Right hindlimb (tissue), 1 donor: ENCODE measurements at places on chromosomes 1 and 21.

- DNase-seq: no peak
These were observed 250.5 kb upstream of the PKN2 start for GRCh38 chr1:88433556-88433955.

GRCh38 chr1:182699393-182700350 is 15.3 kb upstream of the RGS8 start:
- DNase-seq: peak; percentile 79

DNA sequence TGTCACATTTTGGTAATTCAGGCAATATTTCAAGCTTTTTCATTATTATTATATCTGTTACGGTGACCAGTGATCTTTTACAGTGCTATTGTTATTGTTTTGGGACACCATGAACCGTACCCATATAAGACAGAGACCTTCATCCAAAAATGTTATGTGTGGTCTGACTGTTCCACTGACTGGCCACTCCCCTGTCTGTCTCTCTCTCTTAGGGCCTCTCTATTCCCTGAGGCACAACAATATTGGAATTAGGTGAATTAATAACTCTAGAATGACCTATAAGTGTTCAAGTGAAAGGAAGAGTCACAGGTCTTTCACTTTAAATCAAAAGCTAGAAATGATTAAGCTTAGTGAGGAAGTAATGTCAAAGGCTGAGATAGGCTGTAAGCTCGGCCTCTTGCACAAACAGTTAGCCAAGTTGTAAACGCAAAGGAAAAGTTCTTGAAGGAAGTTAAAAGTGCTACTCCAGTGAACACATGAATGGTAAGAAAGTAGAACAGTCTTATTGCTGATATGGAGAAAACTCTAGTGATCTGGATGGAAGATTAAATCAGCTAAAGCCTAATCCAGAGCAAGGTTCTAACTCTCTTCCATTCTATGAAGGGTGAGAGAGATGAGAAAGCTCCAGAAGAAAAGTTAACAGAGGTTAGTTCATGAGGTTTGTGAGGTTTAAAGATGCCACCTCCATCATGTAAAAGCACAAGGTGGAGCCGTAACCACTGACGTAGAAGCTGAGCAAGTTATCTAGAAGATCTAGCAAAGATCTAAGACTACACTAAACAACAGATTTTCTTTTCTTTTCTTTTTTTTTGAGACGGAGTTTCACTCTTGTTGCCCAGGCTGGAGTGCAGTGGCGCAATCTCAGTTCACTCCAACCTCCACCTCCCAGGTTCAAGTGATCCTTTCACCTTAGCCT is 19.7 kb upstream of the DIPK1A start:
- no peak for DNase-seq

DNA sequence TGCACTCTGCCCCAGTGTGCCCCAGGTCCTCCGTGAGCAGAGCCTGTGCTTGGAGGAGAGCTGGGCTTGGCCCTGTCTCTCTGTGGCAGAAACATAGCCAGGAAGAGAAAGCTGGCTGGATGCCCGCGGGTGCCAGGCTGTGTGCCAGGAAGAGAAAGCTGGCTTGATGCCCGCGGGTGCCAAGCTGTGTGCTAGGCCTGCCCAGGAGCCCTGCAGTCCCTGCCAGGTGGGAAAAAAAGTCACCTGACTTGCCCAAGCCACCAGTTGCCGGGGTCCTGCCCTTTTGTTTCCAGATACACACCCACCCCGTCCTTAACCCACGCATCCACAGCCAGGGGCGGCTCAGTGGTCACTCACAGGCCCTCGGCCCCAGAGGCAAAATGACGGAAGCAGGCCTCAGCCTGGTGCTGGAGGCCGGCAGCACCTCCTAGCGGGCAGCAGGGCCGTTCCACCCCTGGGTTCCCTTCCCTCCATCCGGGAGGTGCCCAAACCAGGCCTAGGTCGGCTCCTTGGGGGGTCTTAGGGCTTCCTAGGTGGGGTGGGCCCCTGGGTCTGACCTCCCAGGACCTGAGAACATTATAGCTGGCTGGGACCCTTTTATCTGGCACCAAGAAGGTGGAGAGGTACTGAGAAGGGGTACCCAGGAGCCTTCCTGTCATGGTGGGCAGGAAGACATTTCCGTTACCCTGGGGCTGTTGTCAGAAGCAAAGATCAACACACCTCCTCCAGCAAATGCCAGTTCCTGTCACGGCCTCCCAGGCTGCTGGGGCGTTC is 9.1 kb downstream of the ITGB2 start:
- peak; percentile 53 for DNase-seq

DNA sequence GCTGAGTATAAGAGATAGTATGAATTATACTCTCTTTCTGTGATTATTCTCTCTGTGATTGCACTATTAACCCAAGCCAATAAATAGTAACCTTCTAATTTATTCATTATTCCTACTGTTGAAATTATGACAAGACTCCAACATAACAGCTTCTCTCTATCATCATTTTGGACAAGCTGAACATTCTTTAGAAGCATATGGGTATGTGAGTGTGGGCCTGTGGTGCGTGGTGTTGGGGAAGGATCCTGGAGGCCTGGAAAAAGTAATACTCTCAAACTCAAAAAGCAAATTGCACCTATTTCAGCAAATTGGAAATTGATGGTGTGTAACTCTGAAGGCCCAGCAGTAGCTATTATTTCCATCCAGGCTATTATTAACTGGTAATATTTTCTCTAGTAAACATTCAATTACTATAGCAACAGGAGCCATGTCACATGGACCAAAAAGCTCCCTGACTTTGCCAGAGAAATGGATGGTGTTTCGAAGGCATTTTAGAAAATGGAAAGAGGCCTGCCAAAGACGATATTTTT is 502.8 kb downstream of the LTN1 start:
- DNase-seq: no peak

DNA sequence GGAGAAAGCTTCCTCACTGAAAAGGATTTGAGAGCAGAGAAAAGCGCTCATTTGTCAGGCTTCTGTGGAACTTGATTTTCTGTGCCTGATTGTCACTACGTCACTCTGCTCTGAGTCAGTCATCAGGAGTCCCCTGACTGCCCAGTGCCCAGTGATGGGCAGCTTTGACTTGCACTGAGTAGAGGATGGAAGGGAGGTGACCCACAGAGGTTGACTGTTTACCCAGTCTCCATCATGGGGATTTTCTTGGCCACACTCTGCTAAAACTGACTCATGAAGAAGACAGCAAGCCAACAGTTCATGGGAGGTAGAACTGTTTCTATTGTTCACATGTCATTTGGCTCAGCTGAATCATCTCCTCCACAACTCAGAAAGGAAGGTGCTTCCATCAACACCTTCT is 82.1 kb upstream of the DUSP10 start:
- no peak for DNase-seq

- no peak for DNase-seq
These were observed 57.3 kb downstream of the SLC25A24 start for GRCh38 chr1:108142773-108143394.

GRCh38 chr1:57206038-57206437 is 217.8 kb downstream of the DAB1 start:
- DNase-seq: no peak

DNA sequence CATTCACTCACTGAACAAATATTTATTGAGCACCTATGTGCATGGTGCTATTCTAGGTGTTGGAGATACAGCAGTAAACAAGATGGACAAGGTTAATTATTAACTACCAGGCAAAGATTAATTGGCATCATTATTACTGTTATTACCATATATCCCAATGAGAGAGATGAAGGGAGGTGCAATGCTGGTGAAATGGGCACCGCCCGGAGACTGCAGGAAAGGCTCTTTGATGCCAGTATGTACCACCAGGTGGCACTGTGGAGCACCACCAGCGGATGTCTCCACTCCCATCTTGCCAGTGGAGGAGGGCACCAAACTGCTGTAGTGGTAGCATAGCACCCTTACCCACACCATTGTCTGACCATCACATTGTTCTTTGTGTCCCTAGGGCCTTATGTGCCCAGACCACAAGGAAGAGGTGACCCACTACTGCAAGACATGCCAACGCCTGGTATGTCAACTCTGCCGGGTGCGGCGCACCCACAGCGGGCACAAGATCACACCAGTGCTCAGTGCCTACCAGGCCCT is 3.0 kb downstream of the TRIM46 start:
- peak; percentile 80 for DNase-seq

DNA sequence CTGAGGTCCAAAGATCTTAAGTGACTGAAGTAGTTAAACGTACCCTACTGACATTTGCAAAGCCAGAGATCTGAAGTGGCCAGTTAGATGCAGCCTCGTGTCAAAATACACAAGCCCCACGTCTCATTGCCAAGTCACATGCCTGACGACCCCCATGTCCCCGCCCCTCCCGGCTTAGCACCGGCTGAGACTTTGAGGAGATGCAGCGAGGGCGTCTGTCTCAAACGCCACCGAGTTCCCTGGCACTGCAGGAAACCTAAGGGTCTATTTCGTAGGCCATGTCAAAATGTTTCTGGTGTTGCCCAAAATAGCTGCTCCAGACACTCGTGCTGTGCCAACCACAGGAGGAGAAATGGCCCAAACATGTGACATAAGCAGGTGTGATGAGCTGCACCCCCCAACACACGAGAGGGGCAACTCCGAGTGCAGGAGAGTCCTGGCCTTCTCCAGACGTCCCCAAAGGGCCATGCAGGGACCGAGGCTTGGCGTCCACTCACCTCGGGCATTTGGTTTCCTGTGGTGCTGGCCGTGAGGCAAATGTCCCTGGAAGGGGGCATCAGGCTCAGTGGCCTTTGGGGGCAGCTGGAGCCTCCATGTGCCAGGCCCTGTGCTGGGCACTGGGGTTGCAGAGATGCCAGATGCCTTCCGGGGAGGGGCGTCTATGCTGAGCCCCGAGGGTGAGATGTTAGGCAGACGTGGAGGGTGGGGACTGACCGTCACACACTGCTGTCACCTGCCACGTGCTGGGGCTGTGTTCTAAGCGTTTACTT is 67.0 kb downstream of the MATN1 start:
- DNase-seq: no peak

- no peak for DNase-seq
These were observed 66.6 kb downstream of the HMGB4 start for GRCh38 chr1:33930346-33931110.

GRCh38 chr1:3053366-3053980 is 15.5 kb upstream of the PRDM16 start:
- DNase-seq: peak; percentile 2

DNA sequence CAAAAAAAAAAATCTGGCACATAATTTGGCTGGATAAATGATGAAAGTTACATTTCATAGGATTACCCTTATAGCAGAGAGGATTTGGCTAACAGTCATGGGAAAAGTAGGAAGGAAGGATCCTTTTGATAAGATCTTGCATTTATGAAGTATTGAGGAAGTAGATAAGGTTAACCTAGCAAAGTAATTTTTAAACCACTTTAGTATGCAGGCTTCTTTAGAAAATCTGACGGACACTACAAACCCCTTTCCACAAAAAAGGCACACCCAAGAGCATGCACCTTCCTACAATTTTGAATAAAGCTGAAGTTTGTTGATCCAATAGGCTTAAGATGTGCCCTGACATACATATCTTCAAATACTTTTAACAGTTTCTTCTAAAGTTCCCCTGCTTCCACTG is 275.2 kb downstream of the GRIK1 start:
- no peak for DNase-seq

DNA sequence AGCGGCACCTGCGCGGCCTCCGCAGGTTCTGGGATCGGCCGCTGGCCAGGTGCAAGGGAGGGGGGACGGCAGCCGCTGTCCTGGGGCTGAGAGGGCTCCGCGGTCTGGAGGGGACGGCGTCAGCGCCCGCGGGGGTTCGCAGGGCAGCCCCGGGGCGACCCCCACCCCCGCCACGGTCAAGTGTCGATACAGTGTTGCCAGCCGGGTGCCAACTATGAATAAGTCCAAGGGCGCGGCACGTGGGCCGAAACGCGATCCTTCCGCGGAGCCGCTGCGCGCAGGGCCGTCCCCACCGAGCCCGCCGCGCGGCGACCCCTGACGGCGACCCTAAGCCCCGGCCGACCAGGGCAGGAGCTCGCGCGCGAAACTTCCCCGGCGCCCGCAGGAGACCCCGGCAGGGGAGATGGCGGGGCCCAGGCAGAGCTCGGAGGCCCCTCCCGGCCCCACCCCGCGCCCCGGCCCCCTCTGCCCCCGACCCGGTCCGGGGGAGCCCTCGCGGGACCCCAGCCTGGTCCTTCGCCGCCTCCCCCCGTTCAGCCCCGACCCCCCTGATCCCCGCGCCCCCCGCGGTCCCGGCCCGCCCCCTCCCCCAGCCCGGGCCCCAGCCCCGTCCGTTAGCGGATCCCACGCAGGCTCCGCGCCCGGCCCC is 586 bp upstream of the AGPAT3 start:
- peak; percentile 35 for DNase-seq

GRCh38 chr1:3553166-3553939 is 58.0 kb downstream of the MEGF6 start:
- DNase-seq: no peak

- DNase-seq: no peak
These were observed 105.7 kb downstream of the C1orf21 start for GRCh38 chr1:184492536-184492935.

GRCh38 chr1:152052606-152053005 is 15.8 kb upstream of the S100A11 start:
- DNase-seq: peak; percentile 78

DNA sequence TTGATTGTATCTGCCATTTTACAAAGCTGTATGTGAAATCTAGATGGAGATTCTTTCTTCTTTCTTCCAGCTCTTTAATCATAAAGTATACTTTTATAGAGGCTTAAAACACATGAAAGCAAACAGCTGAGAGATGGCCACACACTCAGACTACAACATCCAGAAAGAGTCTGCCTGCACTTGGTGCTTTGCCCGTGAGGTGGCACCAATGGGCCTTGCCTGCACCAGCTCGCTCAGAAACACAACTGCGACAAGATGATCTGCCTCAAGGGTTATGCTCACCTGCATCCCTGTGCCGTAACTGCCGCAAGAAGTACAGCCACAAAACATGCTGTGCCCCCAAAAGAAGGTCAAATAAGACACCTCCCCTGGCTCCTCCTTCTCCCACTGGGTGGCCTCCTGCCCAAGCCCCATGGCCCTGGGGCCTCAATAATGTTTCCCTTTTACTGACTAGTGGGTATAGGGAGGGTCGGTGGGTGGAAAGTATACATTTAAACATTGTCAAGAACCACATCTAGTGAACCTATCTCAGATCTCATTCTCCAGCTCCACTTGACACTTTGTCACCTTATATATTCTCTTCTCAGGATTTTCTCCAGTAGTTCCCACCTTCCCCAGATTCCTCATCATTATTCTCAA is 66.7 kb upstream of the ANGPTL3 start:
- DNase-seq: peak; percentile 36

DNA sequence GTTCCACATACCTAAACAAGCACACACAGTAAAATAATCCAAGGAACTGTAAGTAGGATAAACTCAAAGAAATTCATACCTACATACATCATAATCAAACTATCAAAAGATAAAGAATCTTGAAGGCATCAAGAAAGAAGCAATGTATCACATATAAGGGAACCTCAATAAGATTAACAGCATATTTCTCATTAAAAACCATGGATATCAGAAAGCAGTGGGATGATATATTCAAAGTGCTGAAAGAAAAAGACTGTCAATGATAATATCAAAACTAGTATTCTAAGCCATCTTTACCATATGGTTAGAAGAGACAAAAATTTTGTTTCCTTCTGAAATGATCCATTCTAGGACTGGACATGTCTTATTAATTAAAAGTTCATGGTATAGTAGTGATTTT is 37.1 kb upstream of the ADAM30 start:
- DNase-seq: no peak

- no peak for DNase-seq
These were observed 110.9 kb downstream of the ASTN1 start for GRCh38 chr1:177053648-177054047.

- no peak for DNase-seq
These were observed 73.2 kb upstream of the CYP2J2 start for GRCh38 chr1:59999746-60000145.
